ENCODE measurements at places on chromosomes 6 and 20.
A peak's percentile ranks its signal among the peaks of the same experiment; 100 is the strongest.

DNA sequence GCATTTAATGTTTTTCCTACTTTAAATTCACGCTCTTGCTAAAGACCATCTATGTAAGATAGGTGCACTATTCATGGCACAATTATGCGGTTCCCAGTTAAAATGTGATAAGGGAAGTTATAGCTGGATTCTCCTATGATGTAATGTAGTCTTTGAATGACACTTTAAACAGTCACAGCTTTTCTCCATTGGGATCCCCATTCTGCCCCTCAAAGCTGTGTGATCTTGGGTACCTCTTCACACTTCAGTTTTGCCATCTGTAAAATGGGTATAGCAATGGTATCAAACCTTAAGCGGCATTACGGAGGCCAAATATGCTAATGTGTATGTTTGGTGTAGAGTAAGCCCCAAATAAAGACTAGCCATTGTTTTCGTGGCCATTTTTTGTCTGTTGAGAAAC lies 64.7 kb upstream of the ZNF217 start:
- DNase-seq, result no peak

- DNase-seq, result no peak
Observed at GRCh38 chr6:41690541-41691330, 44.7 kb downstream of the TFEB start.

DNA sequence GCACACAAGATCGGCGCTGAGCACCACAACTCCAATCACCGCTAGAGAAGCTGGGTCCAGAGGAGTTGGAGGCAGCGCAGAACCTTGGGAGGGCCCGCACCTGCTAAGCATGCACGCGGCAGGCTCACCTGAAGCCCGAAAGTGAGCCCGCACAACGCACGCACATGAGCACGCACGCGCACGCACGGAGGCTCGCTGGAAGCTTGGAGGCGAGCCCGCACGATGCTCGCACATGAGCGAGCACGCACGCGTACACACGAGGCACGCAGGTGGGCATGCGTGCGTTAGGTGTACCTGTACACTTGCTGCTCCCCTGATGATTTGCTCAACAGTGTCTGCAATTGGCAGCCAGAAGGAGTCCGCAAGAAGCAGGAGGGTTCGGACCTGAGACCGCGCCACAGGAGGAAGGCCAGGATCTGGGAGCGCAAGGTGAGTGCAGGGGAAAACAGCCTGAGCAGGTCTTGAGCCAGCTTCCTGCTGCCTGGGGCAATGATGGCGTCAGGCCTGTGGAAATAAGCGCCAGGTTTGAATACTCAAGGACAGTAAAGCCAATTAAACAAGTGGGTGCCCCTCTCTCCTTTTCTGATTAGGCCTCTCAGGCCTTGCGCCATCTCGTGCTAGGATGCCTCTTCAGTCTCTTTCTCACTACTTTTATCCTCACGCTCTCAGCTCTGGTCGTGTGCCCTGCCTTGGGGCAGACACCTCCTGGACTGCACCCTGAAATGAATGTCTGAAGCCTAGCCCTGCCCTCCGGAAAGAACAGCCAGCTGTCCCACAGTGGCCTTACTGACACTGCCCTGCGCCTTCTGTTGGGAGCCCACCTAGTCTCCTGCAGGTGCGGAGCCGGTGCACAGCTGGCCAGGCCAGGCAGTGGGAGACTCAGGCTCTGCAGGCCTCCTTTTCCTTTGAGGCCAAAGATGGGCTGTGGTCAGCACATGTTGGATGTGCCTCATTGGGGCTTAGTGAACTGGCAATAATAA lies 340.4 kb downstream of the CDC5L start:
- DNase-seq, result no peak

- no peak for DNase-seq
Observed at GRCh38 chr6:36840432-36841403, 1.5 kb upstream of the CPNE5 start.

DNA sequence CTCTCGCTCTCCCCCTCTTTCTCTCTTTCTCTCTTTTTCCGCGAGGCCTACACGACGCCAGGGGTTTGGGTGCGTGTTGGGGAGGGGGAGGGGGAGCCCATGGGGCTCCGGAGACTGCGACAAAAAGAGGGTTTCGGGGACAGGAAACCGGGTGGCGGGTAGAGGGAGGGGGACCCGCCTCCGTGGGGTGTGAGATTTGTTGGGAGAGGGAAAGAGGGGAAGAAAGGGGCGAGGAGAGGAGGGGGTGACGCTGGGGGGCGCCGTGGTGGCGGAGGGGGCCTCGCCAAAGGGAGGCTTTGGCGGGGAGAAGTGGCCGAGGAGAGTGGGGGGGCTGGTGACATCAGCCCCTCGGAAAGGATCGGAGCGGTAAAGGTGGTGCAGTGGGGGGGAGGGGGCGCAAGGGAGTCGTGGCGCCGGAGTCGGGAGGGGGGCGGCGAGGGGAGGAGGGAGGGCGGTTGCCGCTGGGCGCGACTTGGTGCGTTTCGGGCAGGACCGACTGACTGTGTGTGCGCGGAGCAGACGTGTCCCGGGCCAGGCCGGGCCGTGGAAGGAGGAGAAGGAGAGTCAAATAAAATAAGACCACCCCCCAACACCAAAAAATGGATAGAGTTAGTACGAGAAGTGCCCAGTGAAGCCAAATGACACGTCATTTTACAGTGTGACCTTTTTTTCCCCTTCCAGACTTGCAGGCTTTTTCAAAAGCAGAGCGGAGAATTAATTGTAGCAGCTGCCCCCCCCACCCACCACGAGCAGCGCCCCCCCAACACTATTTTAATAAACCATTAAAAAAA lies 39.8 kb downstream of the GNAS start:
- peak; percentile 61 for DNase-seq

DNA sequence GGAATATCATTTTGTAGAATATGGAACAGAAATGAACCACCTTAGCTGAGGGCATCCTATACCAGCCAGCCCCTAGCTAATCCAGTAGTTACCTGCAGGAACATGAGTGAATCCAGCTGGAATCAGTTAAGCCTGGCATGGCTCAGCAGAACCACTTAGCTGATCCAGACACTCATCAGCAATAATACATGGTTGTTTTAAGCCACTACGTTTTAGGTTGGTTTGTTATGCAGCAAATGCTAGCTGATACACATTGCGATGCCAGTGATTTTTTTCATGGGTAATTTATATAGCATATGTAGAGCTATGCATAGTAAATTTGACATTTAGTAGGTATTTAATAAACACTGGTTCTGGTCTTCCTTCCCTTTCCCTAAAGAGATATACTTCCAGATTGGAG lies 201.9 kb upstream of the JAG1 start:
- DNase-seq, result no peak

DNA sequence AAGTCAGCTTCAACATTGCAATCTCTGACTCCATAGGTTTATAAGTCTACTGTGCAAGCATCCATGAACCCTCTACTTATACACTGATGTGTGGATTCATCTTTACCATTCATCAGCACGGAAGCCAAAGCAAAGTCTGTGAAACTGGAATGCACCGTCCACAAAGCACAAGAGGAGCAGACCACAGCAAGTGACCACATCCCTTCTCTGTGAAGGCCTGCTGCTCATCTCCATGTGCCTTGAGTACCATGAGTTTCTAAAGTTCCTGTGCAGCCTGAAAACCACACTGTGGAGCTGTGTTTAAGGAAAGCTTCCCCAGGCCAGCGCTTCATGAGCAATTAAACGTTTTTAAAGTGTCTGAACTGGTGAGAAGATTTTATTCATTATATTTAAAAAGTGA lies 20.0 kb downstream of the GABRR1 start:
- DNase-seq, result no peak

- no peak for DNase-seq
Observed at GRCh38 chr6:130457605-130458004, 91.8 kb downstream of the TMEM200A start.

Measured in stimulated activated CD4-positive, alpha-beta T cell treated with anti-CD3 and anti-CD28 coated beads, Interleukin-1b, Interleukin-23, amount 100 ng/mL, for 1 hour (primary cell).